ENCODE measurements at places on chromosomes 2 and 18.

DNA sequence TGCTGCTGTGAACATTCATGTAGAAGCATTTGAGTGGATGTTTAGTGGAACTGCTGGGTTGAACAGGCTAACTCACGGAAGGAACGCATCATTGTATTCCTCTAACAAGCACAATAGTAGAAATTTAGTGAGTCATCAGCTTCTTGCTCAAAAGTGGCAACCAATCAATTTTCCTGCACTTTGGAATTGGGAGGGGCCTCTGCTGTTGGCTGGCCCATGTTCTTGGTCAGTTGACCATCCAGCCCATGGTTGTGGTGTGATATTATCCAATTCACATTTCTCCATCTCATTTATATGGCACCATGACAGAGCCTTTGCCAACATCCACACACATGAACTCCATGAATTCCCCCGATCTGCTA is 95.0 kb downstream of the TNFRSF11A start:
- DNase-seq: no peak

DNA sequence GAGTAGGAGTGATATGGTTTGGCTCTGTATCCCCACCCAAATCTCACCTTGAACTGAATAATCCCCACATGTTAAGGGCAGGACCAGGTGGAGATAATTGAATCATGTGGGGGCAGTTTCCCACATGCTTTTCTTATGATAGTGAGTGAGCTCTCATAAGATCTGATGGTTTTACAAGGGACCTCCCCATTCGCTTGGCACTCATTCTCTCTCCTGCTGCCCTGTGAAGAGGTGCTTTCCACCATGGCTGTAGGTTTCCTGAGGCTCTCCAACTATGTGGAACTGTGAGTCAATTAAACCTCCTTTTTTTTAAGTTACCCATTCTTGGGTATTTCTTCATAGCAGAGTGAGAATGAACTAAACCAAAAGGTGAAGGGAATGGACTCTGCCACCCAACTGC is 207.5 kb downstream of the LOXHD1 start:
- no peak for DNase-seq

DNA sequence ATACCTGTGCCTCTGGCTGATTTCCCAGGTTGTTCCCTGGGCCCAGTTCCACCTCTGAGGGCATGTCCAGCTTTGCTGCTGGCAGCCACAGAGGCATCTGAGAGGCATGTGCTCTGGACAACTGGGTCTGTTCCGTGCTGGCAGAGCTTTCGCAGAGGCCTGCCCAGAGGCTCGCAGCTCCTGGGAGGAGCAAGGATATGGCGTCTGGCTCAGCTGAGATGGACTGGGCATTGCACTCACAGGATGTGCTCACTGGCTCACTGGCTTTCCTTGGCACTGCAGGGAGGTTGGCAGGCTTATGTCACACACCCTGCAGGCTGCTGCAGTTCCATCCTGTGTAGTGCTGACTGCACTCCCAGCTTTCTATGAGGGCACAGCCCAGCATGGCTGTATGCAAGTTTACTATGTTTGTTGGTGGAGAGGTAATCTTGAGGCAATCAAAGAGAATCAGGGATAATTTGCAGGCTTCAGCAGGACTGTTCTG is 172.3 kb downstream of the PRKCE start:
- DNase-seq: no peak

DNA sequence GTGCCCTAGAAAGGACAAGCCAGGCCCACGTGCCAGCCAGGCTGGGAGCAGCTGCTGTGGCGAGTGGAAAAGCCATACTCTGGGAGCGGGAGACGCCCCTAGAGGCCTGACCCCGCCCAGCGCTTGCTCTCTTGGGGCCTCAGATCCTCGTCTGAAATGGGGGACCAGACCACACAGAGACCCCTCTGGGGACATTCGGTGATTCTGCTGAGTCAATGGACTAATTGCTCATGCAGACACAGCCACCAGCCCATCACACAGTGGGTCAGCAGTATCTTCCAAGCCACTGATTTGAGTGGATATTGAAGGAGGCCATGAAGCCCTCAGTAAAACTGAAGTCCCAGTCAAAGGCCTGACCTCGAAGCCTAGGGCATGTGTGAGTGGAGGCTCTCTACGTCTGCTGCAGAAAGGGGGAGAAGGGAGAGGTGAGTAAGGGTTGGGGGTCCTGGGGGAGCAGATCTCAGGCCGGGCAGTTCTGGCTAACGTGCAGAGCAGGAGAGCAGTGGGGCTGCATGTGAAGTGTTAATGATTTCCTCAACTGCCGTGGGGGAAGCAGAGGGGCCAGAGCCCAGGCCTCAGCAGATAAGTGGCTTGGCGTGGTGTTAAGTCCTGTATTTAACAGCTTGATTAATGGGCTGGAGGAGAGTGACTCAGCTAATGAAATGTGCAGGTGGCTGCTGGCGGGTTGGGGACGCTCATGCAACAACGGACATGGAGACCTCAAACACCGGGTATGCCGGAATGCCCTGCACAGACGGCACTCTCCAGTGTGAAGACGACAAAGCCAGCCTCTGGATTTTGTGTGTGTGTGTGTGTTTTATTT is 104.4 kb upstream of the TWIST2 start:
- no peak for DNase-seq

GRCh38 chr2:217362710-217363109 is 502.8 kb upstream of the TNP1 start:
- DNase-seq: no peak

GRCh38 chr18:33210575-33211189 is 229.8 kb downstream of the CCDC178 start:
- peak; percentile 42 for DNase-seq

- DNase-seq: no peak
These were observed 365.5 kb upstream of the SYT4 start for GRCh38 chr18:43642727-43643330.

DNA sequence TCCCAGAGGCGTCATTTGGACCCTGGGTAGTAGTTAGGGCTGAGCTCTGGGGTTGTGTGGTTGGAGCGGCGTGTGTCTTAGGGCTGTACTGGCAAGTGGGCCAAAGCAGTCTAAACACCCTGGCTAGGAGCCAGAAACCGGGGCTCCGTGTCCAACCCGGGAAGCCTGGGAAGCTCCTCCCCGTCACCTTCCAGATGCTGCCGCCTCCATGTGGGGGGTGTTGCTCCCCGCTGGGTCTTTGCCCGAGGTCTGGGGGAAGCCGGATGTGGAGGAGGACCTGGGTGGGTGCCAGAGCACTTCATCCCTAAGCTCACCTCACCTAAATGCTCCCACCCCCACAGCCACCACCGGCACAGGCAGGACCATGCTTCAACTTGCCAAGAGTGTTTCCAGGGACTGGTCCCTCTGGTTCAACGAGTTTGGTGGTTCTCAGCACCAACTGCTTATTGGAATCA is 25.4 kb downstream of the TET3 start:
- no peak for DNase-seq

- no peak for DNase-seq
These were observed 440.6 kb downstream of the LRRTM4 start for GRCh38 chr2:77081597-77081996.

GRCh38 chr2:100813527-100813926 is 6.4 kb upstream of the NPAS2 start:
- DNase-seq: no peak

GRCh38 chr2:199830531-199830930 is 20.5 kb downstream of the FTCDNL1 start:
- DNase-seq: no peak

DNA sequence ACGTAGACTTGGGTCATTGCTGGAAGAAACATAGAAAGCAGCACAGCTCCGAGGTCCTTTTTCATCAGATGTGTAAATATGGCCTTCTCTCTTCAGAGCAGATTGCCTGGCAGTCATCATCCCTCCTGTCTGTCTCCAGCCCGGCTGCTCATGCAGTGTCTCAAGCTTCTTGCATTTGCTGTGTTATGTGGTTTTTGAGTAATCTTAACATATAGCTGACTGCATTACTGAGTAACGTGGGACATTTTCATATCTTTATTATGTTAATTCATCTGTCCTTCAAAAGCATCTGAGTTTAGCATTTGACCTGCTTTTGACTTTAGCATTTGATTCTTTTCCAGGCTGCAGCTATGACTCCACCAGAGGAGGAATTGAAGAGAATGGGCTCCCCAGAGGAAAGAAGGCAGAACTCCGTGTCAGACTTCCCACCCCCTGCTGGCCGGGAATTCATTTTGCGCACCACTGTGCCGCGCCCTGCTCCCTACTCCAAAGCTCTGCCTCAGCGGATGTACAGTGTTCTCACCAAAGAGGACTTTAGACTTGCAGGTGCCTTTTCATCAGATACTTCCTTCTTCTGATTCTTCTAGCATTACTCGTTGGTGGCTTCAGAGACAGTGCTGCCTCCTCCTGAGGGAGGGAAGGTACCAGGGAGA is 116.2 kb downstream of the RAB3GAP1 start:
- no peak for DNase-seq

DNA sequence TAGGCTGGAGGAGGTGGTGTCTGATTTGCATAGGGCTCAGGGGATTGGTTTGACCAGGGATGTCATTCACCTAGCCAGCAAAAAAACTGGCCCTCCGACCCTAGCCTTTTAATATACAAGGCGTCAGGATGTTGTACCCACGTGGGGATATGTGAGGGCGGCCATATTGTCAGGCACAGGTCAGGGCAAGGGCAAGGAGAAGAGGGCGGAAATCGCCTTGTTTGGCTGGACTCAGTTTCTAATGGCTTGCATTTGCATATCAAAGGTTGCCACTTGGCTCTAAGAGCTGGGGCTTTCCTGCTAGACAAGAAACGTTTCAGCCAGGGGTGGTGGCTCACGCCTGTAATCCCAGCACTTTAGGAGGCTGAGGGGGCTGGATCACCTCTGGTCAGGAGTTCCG is 24.9 kb upstream of the PDCL3 start:
- no peak for DNase-seq

- no peak for DNase-seq
These were observed 260.2 kb downstream of the TMX3 start for GRCh38 chr18:68454511-68455228.

DNA sequence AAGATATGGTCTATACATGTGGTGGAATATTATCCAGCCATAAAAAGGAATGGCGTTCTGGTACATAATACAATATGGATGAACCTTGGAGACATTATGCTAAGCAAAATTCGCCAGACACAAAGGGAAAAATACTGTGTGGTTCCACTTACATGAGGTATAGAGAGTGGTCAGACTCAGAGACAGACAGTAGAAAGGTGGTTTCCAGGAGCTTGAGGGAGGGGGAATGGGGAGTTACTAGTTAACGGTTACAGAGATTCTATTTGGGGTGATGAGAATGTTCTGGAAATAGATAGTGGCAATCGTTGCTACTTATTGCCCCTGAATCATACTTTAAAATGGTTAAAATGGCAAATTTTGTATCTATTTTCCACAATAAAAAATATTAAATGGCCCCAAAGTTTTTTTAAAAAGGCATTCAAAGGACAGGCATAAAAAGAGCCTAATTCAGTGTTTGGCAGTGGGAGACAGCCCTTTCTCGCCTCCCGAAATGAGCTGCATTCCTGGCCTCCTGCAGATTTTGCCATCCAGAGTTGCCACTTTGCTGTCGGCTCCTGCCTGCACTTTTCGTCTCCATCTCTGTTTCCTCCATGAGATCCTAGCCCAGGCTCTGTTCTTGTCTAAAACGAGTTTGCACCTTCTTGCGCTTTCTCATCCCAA is 13.5 kb downstream of the TNFRSF11A start:
- no peak for DNase-seq

DNA sequence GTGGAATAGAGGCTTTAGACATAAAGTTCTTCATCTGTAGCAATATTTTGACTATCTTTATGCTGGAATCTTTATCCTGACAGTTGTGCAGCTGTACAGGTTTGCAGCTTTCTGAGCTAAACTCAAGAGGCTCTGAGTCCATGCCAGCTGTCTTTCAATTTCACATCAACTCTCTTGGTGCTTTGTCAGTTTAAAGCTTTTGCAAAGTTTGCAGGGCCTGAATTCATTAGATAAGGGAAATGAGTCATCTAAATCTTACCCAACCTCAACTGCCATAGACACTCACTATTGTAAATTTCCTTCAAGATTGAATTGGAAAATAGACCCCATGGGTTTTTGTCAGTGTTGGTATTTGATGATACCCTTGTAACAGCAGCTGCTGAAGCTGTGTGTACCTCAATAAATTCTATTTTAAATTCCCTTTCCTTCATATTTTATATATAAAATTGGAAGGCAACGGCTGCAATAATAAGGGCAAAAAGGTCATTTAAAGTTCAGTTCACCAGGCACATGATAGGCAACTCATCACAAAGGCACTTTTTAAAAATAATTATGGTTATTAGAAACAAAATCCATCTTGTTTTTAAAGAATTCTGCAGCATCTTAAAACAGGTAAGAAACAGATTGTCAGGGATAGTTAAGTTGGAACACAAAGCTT is 169.9 kb upstream of the SLC39A10 start:
- peak; percentile 42 for DNase-seq

DNA sequence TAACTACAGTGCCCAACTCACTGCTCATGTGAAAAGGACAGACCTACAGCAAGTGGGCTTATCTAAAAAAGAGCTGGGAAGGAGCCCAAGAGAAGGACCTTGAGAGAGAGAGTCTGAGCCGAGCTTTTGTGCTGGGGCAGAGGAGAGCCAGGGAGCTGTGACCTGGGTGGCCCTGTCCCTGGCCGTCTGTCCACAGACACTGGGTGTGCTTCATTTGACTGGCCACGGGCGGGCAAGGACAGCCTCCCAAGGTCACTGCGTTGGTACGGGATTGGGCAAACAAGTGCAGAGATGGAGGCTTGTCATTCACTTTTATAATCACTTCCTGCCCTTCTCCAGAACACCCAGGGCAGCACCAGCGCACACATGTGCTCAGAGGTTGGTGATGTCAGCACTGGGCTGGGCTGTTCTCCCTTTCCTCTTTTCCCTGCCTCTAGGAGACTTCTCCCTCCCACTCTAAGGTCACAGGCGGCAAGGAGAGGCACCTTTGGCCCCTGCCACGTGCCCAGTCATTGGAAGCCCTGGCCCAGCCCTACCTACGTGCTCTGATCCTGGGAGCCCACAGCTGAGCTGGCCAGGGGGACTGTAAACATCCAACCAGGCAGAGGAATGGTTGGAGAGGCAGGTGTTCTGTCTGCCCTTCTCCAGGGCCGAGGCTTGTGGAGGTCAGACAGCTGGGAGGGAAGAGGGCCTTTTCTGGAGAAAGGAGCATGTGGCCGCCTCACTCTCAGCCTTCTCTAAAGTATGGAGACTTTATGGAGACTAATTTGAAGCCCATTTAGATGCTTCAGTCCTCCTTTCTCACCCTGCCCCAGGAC is 6.4 kb upstream of the PSD4 start:
- DNase-seq: no peak

- no peak for DNase-seq
These were observed 26.0 kb upstream of the TNS1 start for GRCh38 chr2:218028562-218029348.

DNA sequence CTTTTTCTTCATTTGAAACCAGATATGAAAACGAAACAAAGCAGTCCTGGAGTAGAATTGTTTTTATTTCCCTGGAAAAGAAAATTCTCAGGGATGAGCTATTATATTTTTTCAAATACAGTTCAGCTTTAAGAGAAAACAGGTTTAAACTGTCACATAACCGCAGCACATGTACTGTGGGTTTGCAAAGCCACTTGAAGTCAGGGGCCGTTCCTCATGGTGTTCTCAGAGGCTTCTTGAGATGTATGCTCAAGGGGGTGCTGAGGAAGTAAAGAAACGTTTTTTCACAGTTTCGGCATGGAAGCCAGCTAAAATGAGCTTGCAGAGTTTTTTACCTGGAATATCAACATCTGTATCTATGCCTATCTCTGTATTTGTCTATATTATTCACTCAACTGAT is 225.3 kb downstream of the MC4R start:
- peak; percentile 4 for DNase-seq
